ENCODE measurements at places on chromosomes 1 and 21.

GRCh38 chr1:244050835-244051444 is at the start of gene ZBTB18:
ZBTB18 (plus strand) TSS chr1:244051283; CDS start chr1:244051432, 149 bp downstream.
- no peak for DNase-seq

DNA sequence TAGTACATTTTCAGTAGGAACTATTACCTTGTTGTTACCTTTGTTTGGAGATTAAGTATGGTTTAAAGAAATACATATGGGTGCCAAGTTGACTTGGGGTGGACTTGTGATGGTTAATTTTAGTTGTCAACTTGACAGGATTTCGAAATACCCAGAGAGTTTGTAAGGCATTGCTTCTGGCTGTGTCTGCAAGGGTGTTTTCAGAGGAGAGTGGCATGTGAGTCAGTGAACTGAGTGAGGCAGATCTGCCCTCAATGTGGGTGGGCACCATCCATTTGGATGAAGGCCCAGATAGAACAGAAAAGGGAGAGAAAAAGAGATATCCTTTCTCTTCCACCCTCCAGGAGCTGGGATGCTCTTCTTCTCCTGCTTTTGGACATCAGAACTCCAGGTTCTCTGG is 315.5 kb downstream of the GPATCH2 start:
- DNase-seq = no peak

- no peak for DNase-seq
Measured at GRCh38 chr21:42785666-42786427, 93.5 kb downstream of the WDR4 start.

DNA sequence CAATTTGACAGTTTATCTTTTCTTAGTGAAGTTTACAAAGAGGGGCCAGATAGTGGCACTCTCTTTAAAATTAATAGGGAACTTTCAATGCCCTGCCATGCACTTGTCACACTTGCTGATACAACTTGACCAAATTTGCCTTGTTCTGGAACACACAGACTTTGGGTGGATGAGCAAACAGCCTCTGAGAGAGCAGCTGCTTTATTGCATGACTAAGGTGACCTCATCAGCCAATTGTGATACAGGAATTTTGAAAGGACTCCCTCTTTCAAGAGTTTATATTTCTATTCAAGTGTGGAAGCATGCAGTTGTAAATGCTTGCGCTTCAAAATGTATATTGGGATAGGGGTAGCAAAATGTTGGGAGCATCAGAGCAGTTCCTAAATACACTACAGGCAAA is 2.1 kb upstream of the RGS1 start:
- peak; percentile 39 for DNase-seq

DNA sequence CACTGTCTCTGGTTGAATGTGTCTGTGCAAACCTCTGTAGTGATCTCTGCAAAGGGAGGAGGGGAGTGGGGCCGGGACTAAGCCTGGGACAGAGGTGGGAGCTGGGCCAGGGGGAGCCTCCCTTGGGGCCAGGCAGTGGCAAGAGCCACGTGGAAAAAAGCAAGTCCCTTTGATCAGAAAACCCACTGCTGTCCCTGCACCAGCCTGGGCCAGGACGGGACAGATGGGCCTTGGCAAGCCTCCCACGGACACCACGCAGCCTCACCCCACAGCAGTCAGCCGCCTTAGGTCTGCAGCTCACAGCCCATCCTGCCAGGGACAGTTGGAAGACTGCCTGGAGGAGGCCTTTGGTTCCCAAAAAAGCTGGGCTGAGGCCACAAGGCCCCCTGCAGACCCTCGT is 11.7 kb upstream of the TRAPPC10 start:
- no peak for DNase-seq

DNA sequence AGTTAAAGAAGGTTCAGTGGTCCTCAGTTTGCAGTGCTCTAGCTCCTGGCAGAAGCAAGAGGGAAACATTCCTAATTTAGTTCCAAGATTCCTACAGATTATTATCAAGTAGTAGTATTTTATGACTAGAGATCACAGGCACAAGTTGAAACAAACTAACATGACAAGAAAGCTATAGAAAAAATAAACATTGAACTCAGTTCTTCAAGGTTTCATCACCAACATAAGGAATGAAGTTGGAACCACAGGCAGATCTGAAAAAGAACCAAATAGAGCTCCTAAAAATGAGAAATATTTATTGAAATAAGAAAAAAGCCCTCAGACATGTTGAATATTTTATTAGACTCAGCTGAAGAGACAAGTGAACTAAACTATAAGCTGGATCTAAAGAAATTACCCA is 40.6 kb downstream of the PDC start:
- no peak for DNase-seq

GRCh38 chr1:240582953-240583352 is 29.0 kb downstream of the GREM2 start:
- DNase-seq = no peak

- no peak for DNase-seq
Measured at GRCh38 chr1:39758556-39759435, 12.4 kb downstream of the OXCT2 start.

GRCh38 chr1:5611431-5611830 is 380.8 kb downstream of the NPHP4 start:
- DNase-seq = no peak

DNA sequence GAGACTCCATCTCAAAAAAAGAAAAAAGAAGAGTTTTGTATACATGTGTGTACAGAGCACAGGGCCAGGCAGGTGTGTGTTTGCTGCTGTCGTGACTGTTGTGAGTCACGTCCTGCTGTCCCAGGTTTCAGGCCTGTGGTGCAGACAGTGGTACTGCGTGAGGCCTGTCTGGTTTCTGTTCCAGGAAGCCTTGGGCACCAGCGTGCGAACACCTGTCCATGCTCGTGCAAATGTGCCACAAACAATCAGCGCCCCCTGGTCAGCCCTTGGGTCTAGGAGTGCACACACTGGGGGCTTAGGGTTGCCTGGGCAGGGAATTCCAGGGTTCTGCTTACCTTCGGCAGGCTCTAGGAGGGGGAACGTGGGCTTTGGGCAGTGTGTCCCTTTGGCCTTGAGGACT is 16.9 kb downstream of the GPR157 start:
- no peak for DNase-seq

DNA sequence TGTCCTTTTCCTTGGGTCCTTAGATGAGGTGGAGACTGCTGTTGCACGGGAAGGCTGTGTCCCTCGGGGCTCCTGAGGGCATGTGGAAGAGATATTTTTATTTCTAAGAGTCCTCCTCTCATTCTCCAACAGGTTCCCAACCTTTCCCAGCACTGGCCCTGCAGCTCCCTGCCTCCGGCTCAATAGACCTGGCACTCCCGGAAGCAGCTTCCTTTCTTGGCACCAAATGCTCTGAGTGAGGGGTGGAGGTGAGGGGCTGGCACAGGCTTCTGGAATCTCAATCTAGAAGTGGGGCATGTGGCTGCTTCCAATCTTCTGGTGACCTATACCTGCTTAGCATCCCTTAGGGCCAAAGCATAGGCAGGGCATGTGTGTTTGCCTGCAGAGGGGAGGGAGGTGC is 4.5 kb downstream of the ETV3L start:
- no peak for DNase-seq

DNA sequence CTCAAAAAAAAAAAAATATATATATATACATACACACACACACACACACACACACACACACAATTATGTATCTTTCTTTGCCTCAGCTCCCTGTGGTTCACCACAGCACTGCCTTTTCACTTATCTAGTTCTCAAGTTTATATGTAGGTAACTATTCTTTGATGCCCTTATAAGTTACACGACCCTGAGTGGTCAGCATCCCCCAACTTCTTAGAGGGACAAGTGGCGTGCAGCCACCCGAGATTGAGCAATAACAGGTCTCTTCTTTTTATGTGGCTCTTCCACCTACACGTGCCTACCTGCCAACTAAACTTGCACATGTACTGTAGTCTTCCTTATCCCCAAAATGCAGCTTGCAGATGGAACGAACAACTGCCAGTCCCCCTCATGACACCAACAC is 120.8 kb downstream of the GABPA start:
- no peak for DNase-seq

GRCh38 chr1:246734866-246735265 is 10.7 kb downstream of the SCCPDH start:
- DNase-seq = no peak

DNA sequence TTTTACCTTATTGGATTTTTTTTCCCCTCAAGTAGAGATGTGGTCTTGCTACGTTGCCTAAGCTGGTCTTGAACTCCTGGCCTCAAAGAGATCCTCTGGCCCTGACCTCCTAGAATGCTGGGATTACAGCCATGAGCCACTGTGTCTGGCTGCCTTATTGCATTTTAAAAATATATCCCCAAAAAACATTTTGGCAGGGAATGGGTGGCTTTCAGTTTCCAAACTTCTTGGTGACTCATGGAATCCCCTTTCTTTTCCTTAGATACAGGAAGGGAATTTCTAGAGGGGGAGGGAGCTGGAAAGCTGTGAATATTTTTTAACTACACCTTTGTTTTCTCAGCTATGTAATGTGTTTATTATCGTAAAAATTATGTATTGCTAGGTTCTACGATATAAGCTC is 73.3 kb downstream of the SNRPE start:
- no peak for DNase-seq

DNA sequence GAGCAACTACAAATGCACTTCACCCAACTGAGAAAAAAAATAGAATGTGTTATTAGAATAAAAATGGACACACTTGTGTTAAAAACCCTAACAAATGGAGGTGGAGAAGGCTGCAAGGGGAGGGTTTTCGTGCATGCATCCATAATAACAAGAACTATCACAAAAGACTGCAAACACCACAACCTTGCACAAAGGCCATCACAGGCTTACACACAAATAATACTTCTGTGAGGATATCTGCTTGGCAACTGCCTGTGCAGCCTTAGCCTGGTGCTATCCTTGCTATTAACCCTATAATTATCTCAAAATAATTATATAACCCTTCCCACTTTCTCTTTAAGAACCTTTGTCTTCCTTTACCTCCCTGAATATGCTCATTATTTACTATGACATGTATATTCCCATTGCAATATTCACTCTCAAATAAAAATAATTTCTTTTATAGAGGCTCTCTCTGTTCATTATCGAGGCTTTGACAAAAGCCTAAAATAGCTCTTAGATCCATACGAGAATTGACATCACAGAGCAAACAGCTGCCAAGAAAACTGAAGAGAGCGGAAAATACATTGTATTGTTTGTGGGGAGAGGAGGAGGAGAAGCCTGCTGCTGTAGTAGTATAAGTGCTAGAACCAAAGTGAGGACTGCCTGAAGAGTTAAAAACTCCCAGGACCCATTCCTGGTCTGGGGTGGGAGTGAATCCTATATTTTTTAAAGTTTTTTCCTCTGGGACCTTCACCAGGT is 1768.7 kb downstream of the BRINP3 start:
- DNase-seq = no peak

GRCh38 chr1:64187646-64188045 is 15.8 kb upstream of the UBE2U start:
- no peak for DNase-seq

DNA sequence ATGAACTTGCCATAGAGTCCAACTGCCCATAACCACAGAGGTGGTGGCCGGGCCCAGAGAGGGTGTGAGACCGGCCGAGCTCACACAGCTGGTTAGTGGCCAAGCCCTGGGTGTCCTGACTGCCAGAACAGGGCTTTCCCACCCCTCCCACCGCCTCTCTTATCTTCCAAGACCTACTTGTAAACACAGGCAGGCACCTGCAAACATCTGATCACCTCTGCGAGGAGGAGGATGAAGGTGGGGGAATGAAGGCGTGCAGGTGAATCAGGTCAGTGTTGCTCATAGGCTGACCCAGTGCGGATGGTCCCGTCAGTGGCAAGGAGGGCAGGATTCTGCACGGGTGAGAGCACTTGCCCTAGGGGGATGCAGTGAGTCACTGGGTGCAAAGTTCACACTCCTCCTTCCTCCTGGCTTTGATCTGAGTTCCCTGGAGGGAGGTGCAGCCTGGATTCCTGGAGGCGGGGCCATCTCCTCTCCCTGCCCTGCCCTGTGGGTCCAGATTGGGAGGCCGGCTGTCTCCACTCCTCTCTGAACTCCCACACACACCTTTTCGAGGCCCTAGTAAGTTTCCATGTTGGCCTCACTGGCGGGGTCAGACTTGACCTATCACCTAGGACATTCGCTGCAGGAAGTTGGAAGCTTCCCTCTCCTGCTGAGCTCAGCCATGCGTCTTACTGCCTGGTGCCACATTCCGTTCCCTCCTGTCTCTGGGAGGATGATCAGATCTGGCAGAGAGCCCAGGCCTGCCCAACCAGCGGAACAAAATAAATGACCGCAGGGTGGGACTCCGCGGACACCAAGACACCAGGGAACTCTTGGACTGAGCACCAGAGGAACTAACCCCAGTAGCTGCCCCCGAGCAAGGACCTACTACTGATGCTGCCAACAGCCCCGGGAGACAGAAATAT is 7.3 kb downstream of the UQCRHL start:
- DNase-seq = no peak

- peak; percentile 37 for DNase-seq
Measured at GRCh38 chr1:175198332-175198731, 5.8 kb upstream of the KIAA0040 start.

- no peak for DNase-seq
Measured at GRCh38 chr1:172054172-172054571, 212.9 kb downstream of the DNM3 start.

- no peak for DNase-seq
Measured at GRCh38 chr1:39269349-39269748, 64.9 kb downstream of the MACF1 start.

DNA sequence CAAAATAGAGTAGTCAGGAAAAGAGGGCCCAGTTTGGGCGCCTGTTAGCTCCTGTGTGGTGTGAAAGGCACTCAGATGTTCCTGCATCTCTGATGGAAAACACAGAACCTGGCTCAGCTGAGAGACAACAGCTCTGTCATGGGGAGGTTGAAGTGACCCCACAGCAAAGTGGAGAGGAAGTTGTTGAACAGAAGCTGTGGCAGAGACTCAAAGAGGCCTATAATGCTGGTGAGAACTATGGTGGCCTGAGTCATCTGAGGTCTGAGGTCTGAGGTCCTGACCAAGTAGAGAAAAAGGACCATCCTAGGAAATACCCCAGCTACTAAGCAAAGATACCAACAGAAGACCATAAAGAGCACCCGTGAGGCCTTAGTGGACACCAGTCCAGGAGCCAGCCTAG is 45.6 kb upstream of the JAK1 start:
- no peak for DNase-seq

DNA sequence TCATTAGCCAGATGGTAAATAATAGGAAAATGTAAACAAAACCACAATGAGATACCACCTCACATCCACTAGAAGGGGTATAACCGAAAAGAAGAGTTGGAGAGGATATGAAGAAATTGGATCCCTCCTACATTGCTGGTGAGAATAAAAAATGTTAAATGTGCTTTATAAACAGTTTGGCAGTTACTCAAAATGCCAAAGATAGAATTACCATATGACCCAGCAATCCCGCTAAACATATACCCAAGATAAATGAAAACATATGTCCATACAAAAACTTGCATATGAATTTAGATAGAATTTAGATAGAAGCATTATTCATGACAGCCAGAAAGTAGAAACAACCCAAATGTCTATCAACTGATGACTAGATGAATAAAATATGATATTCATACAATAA is 4.4 kb upstream of the FMO2 start:
- DNase-seq = no peak

DNA sequence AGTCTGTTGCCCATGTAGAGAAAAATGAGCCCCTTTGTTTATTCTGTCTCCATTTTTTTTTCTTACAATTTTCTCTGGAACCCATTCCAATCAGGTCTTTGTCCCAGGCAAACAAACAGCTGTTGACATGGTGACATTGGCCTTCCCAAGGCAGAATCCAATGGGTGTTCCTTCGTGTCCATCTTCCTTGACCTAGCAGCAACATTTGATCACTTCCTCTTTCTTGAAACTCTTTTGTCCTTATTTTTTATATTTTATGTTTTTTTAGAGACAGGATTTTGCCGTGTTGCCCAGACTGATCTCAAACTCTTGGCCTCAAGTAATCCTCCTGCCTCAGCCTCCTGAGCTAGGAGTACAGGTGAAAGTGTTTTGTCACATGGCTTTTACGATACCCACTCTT is 65.4 kb upstream of the CACNA1E start:
- DNase-seq = no peak
